ENCODE measurements at places on chromosomes 2 and 18.

DNA sequence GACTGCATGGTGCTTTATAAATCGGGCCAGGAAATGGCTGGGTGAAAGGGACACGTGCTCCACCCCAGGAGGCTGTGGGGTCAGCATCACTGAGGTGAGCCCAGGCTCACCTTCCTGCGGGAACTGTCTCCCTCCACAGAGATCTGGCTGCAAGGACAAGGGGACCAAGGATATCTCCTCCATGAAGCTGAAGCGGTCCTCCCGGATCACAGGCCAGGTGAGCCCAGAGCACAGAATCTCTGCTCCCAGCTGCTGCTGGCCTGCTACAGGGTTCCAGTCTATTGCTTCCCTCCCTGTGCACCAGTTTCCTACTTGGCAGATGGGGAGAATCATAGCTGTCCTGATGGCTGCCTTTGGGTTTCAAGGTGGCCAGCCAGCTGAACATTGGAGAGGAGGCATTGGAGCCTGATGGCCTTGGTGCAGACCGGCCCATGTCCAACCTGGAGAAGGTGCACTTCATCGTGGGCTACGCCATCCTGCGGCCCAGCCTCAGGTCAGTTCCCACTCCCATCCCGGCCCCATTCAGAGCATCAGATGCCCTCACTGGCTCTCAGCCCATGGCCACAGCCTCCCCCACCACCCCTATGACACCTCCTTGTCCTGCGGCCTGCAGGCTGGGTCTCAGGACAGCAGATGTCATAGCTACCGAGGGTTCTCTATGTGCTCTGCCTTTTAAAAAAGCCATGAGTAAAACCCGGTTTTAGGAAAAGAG, 33.7 kb upstream of the GPR17 start:
- H3K27me3 ChIP-seq = peaks cover 20% of the 10 kb centered on the region
- no peaks in the 10 kb centered on the region for H3K36me3 ChIP-seq
- no peak for DNase-seq
- no peak overlapping the region for H3K27ac ChIP-seq
- no peaks in the 10 kb centered on the region for H3K4me1 ChIP-seq
- no peak overlapping the region for H3K4me3 ChIP-seq

- no peak for DNase-seq
- H3K27ac ChIP-seq = no peak overlapping the region
- no peaks in the 10 kb centered on the region for H3K4me1 ChIP-seq
- peaks cover 30% of the 10 kb centered on the region for H3K27me3 ChIP-seq
- no peaks in the 10 kb centered on the region for H3K36me3 ChIP-seq
Observed at GRCh38 chr2:44770221-44771195, 171.0 kb upstream of the SIX3 start.

DNA sequence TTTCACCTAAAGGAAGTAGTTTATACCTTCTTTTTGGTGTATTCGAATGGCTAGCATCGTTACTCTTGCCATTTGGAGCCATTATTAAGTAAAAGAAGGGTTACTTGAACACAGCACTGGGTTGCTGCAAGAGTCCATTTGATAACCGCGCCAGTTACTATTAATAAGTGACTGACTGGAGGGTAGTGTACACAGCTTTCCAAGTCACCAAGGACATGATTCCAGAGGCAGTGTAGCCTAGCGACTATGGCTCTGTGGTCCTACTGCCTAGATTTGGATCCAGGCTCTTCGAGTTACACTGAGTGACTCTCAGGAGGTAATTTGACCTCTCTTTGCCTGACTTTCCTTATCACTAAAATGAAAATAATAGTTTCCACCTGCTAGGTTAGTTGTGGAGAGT, 206.8 kb downstream of the MEIS1 start:
- H3K4me3 ChIP-seq = no peak overlapping the region
- no peak for DNase-seq
- no peaks in the 10 kb centered on the region for H3K36me3 ChIP-seq
- H3K27me3 ChIP-seq = no peaks in the 10 kb centered on the region

DNA sequence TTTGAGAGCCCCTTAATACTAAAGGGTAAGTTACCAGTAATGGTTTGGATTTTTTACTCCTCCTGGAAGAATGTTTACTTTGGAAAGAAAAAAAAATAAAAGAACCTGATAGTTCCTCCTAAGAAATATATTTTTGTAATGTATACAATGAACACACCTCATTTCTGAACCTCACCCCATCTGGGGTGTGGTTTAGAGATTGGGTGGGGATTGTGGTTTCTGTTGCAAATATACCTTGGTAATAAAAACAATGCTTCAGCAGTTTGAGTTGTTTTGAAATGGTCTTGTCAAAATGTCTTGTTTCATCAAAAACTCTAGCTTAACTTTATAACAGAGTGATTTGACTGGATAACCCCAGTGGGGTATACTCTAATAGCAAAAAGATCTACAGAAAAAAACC, 448.9 kb upstream of the MEIS1 start:
- no peaks in the 10 kb centered on the region for H3K27me3 ChIP-seq
- H3K4me1 ChIP-seq = no peaks in the 10 kb centered on the region
- H3K27ac ChIP-seq = no peak overlapping the region
- H3K36me3 ChIP-seq = no peaks in the 10 kb centered on the region

DNA sequence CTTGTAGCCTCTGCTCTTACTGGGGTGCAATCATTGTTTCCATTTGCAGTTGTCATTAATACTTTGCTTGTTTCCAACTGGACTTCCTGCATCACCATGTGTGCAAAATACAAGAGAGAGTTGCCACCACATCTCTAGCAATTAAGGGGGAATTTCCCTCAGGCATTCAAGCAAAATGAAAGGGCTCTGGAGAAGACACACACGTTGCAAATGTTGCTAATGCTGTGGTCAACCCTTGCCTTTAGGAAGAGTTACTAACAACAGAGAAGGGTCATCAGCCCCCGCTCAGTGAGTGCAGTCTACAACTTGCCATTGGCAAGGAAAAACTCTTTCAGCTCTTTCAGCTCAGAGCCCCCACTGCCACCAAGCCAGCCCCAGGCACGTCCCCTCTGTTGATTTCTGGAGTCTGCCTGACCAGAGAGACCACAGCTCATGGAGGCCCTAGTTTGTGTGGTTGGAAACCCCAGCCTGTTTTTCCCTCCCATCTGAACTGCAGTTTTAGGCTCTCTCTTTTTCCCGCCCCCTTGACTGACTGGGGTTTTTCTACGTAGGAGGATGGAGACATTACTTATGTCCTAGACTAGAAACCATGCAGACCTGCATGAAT, 25.9 kb upstream of the GPR45 start:
- peaks cover 20% of the 10 kb centered on the region for H3K27me3 ChIP-seq
- no peak overlapping the region for H3K4me3 ChIP-seq
- no peaks in the 10 kb centered on the region for H3K4me1 ChIP-seq
- no peaks in the 10 kb centered on the region for H3K36me3 ChIP-seq
- H3K27ac ChIP-seq = no peak overlapping the region
- DNase-seq = no peak

- H3K4me1 ChIP-seq = no peaks in the 10 kb centered on the region
- no peak overlapping the region for H3K27ac ChIP-seq
- no peak for DNase-seq
Observed at GRCh38 chr2:215280326-215280725, 31.5 kb upstream of the ATIC start.

DNA sequence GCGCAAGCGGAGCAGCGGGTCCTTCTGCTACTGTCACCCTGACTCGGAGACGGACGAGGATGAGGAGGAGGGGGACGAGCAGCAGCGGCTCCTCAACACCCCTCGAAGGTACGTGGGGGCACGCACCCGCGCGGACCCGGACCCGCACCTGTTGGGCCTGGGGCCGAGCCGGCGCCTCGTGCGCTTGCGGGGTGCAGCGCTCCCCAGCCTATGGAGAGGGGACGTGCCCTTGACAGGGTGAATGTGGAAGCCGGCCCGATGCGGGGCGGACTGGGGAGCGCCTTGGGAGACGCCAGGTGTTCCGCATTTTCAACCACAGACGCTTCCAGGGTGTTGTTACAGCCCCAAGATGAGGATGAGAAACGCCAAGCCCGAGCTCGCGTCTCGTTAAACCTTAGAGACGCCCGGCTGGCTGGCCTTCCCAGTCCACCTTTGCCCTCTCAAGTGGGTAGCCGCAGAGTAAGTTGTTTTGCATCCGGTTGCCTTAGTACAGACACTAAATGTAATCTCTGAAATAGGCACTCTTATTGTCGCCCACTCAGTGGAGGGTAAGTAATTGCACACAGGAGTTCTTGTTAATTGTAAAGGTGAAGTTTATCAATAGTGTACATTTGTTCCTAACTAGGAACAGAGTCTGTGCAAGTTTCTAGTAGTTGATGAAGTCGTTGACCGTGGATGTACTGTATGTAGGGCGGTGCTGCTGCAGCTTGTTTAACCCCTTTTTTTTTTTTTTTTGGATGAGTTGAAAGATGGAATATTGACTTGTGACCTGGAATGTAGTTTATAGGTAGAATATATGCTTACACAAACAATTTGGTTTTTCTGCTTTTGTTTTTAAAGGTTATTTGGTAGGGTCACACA, 815 bp downstream of the GMCL1 start:
- H3K4me3 ChIP-seq = peak overlapping the region; percentile 58
- H3K27ac ChIP-seq = peak overlapping the region; percentile 36
- no peaks in the 10 kb centered on the region for H3K36me3 ChIP-seq
- H3K27me3 ChIP-seq = no peaks in the 10 kb centered on the region
- 0 out of 2 replicates have a peak, but pooled peaks cover 2% of the 10 kb centered on the region for H3K4me1 ChIP-seq

DNA sequence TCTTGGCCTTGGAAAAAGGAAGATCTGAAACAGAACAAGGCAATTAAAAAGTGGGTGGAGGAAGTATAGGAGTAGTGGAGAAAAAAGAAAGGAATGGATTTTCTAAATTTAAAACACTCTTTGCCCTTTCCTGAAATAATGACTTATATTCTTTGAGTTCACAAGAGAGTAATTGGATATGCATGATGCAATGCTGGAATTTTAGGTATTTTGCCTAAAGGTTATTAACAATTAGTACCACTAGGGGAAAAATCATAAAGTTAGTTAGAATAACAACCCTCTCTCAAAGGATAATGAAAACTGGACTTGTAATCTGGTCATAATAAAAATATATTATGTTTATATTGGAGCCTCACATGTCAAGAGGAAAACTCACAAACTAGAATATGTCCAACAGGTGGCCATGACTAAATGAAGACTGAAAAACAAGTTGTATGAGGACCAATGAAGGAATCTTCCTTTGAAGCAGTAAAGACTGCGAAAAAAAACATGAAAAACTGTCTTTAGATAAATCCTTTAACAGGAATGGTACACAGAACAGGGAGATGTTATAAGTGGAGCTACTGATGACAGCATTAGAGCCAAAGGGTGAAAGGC, 281.8 kb downstream of the NCKAP5 start:
- no peak overlapping the region for H3K4me3 ChIP-seq
- no peaks in the 10 kb centered on the region for H3K36me3 ChIP-seq
- H3K27me3 ChIP-seq = no peaks in the 10 kb centered on the region
- DNase-seq = peak; percentile 81
- H3K4me1 ChIP-seq = peaks cover 22% of the 10 kb centered on the region

DNA sequence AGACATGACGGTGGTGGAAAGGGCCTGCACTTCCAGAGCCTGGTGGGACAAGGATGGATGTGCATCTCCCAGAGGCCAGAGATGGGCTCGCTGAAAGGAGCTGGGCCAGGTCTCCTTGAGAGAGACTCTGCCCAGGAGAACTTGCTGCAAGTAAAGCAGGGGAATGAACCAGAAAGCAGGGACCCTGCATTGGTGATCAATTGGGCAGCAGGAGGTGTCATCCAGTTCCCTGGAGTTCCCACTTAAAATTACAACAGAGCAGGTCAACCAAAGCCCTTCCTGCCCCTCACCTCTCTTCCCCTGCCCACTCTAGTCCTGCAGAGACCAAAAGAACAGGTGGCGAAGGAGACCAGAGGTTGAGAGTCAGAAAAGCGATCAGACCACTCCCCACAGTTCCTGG, 69.7 kb upstream of the CAB39 start:
- H3K27me3 ChIP-seq = no peaks in the 10 kb centered on the region
- H3K36me3 ChIP-seq = no peaks in the 10 kb centered on the region
- DNase-seq = no peak
- no peak overlapping the region for H3K4me3 ChIP-seq

DNA sequence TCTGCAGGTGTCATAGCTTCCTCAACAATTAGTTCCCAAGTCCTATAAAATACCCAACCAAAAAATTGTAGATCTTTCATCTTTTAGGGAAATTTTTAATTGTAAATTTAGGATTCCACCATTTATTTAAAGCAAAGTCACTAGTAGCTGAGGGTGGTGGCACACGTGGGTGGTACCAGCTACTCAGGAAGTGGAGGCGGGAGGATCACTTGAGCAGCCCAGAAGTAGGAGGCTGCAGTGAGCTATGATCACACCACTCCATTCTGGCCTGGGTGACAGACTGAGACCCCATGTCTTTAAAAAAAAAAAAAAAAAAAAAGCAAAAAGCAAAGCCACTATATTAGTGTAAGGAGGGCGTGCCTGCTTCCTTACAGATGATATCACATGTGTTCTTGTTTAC, 60.3 kb upstream of the GREB1L start:
- H3K4me1 ChIP-seq = no peaks in the 10 kb centered on the region
- no peak overlapping the region for H3K4me3 ChIP-seq
- H3K36me3 ChIP-seq = no peaks in the 10 kb centered on the region
- no peak for DNase-seq
- H3K27ac ChIP-seq = no peak overlapping the region
- peaks cover 2% of the 10 kb centered on the region for H3K27me3 ChIP-seq

DNA sequence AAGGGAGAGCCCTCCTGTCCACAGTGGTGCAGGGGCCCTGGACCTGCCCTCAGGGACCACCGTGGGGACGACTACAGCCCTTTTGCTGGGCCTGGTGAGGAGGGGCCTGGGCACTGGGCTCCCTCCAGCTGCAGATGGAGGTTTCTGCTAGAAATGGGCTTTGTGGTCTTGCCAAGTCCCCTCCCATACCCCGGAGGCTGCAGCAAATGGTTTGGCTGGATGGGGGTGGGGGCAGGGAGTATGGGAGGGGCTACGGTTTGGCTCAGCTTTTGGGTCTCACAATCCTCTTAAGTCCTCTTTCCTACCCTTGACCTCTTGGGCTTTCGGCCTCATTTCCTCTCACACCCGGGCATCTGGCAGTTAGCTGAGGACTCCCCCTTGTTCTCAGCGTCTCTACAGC, 21.7 kb downstream of the TET3 start:
- peaks cover 29% of the 10 kb centered on the region for H3K4me1 ChIP-seq
- H3K36me3 ChIP-seq = peaks cover 9% of the 10 kb centered on the region
- no peak overlapping the region for H3K4me3 ChIP-seq

- no peak for DNase-seq
- no peaks in the 10 kb centered on the region for H3K27me3 ChIP-seq
- no peaks in the 10 kb centered on the region for H3K4me1 ChIP-seq
Observed at GRCh38 chr2:183993052-183993451, 605.3 kb upstream of the ZNF804A start.

GRCh38 chr2:217242947-217243346, 383.1 kb upstream of the TNP1 start:
- H3K27ac ChIP-seq = no peak overlapping the region
- no peaks in the 10 kb centered on the region for H3K36me3 ChIP-seq
- H3K4me1 ChIP-seq = peaks cover 11% of the 10 kb centered on the region
- no peak for DNase-seq

- H3K27ac ChIP-seq = no peak overlapping the region
- H3K36me3 ChIP-seq = no peaks in the 10 kb centered on the region
- H3K4me1 ChIP-seq = 0 out of 2 replicates have a peak, but pooled peaks cover 2% of the 10 kb centered on the region
- H3K4me3 ChIP-seq = no peak overlapping the region
Observed at GRCh38 chr18:3878401-3878800, 428.4 kb downstream of the TGIF1 start.

DNA sequence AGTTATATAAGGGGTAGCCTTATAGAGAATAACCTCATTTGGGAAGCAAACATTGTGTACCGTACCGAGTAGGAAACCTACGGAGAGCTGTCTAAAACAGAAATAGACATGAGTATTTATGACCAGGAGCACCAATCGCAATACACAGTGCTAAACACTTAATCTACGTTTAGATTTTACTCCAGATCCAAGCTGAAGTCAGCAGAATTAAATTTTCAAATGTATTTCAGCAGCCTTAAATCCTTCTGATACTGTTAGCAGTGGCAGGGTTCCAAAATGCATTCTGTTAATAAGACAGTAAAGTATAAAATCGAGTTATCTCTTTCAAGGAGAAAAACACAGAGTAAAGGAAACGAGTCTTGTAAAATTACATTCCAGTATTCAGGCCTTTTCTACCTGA, 118.1 kb upstream of the ZNF521 start:
- no peaks in the 10 kb centered on the region for H3K36me3 ChIP-seq
- no peaks in the 10 kb centered on the region for H3K27me3 ChIP-seq
- H3K4me1 ChIP-seq = peaks cover 20% of the 10 kb centered on the region
- H3K27ac ChIP-seq = no peak overlapping the region
